ENCODE measurements at places on chromosomes 4 and X.

DNA sequence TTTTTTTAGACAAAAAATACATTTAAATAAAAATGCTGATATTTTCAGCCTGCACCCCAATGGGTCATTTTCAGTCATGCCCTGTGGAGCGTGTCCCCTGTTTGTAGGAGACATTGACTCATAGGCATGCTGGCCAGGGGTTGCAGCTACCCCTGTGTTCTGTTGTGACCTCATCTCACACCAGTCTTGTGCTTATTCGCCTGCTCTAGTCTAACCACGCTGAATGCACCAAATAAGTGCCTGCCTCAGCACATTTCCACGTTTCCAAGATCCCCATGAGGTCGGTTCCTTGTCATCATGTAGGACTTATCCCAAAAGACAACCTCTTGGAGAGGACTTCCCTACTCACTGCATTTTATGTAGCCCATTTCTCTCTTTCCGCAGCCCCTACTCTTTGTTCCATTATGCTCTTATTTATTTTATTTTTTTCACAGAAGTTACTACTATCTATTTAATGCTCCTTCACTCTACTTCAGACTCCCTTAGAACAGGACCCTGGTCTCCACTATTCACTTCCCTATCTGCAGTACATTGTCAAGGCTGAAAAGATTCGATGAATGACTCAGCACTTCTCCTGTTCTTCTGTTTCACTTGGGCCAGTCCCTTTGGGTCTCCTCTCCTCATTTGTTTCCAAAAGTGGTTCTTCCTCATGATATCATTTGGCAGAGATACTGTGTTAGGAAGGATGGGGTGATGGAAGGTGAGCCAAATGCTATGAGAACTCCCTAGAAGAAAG, 109.7 kb downstream of the MSL3 start:
- DNase-seq, result no peak

GRCh38 chrX:149762696-149763614, 10.9 kb upstream of the HSFX1 start:
- DNase-seq, result no peak

GRCh38 chrX:43590150-43590549, 65.9 kb upstream of the MAOA start:
- DNase-seq, result no peak

DNA sequence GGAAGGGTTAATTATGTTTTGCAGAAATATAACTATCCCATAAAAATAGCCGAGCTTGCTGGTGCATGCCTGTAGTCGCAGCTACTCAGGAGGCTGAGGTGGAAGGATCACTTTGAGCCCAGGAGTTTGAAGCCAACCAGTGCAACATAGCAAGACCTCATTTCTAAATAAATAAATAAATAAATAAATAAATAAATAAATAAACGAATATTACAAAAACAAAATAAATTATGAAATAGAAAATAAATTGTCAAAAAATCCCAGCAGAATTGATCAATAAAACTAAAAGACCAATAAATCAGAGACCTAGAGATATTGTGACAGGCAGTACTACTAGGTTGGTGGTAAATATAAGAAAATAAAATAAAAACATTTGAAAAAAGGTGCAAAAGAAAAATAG, 6.7 kb upstream of the ARL13A start:
- DNase-seq, result no peak

DNA sequence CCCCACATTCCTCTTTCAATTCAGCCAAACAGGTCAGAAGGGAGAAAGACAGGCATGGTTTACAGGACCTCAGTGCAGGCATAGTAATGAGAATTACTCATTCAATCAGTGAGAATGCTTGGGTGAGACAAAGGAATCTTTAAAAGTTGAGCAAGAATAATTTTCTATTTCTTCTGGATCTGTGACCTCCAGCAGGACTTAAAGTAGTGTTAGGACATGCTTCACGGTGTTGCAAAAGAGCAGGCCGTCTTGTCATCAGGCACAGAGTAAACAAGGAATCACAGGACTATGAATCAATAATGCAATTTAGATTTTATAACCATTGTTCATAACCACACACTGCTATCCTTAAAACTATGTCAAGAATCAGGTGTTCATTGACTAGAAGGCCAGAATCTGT, 130.6 kb upstream of the GLRA2 start:
- DNase-seq, result no peak

DNA sequence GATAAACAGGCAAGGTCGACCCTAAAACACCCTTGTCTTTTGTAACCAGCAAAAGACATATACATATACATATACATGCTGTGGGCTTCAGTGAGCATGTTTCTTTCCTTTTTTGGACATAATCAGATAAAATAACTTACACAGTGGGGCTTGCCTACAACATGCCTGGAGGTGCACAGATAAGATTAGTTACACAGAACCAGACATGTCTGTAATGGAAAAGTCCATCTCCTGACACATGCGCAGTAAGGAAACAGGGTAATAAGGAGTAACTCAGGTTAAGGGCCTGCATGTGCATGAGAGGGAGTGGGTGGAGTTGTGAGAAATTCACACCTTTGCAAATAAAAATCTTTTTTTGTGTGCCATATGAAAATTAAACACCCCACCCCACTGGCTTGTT, 3.4 kb downstream of the UGT2A1 start:
- no peak for DNase-seq

GRCh38 chr4:82681754-82682153, 116.8 kb downstream of the SCD5 start:
- no peak for DNase-seq

DNA sequence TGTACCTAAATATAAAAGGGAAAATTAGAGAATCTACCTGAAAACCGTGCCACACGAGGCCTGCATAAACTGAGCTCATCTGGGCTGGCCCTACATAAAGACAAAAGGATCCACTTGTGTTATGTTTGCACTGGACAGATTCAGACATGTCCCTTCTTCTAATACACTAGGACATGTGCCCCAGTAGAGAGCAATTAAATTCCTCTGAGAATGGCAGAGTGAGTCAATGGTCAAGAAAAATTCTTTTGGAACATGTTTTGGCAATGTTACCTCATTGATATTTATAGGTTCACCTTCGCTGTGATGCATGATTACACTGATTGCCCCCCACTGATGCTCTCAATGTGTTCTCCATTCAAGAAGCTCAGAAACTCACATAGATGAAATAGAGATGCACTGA, 95.2 kb downstream of the MANBA start:
- DNase-seq, result no peak

DNA sequence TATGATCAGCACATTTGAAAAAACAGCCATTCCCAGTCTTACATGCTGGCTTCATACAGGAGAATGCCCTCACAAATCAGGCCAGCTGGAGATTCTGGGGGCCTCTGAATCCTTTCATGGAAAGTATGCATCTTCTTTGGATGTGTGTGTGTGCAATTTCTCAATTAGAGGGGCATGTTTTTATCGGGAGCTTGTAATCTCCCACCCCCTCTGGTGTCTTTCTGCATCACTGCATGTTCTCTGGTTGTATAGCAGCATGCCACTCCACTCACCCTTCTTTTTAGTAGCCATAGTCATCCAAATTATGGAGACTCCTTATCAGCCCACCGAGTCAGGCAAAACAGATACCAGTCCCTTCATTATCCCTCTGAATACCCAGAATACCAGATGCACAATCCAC, 282.2 kb upstream of the SLIT2 start:
- DNase-seq, result no peak

- no peak for DNase-seq
These were observed 158.1 kb downstream of the MGST2 start for GRCh38 chr4:139823746-139824145.

DNA sequence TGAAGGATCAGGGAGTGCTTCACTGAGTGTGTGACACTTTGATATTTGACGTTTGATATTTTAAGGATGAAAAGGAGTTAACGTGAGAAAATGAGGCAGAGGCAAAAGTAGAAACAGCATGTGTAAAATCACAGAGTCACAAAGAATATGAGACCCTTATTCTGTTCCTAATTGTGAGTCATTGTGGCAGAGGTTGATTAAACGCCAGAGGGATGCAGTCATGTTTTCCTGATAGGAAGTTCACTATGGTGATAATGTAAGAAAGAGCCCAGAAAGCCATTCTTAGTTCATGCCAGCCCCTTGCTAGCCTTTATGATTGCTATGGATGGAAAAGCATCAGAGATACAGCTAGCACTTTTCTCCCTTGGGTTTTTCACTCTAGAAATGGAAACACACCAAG, 33.5 kb upstream of the IGSF1 start:
- DNase-seq, result no peak

GRCh38 chr4:39427520-39428114, 20.9 kb downstream of the KLB start:
- no peak for DNase-seq
